Urinary bladder (tissue), 4 donors: ENCODE measurements at places on chromosomes 3 and 15.

GRCh38 chr3:15276028-15276724 is 56.2 kb downstream of the SH3BP5 start:
- DNase-seq: no peak

DNA sequence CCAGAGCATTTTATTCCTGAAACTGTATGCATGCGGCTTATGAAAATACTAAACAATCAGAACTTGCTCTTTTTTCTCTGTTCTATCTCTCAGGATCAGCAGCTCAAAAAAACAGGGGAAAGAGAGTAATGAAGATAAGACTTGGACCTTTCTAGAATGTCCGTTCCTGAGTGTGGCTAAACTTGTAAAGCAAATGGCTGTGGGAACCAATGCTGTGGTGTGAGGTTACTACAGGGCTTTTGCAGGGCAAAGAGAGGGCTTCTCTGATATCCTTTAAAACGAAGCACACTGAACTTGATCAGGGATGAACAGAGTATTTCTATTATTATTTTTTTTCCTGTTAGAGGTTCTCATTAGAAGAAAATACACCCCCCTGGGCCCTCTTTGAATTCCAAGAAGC is 223.4 kb downstream of the THRB start:
- no peak for DNase-seq

DNA sequence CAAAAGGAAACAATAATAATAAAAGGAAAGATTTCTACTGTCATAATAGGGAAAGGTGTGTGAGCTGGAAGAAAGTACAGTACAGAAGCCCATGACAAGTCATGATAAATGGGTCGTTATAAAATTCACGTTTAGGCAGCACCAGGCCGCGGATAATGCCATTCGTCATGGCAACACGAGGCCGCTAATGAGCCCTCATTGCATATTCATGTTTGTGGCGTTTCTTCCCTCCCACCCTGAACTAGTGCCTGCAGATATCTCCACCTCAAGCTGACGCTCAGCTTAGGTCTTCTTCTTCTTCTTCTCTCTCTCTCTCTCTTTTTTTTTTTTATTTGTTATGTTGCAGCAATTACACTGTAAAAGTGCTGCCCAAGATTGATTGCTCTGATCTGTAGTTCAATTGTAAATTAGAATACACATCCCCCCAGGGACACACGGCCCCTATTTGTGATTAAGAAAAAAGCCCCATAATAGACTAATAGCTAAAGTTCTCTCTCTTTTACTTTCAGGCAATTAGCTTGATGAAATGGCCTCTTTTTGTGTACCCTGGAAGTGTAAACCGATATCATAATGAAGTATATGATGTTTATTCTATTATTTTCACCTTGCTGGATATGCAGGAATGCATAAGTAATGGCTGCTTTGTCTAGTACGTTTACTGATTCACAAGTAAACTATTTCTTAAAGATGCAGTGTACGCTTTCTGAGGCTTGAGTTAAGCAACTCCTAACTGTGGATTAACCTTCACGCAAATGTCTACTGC is 61.9 kb upstream of the NR2F2 start:
- no peak for DNase-seq

GRCh38 chr3:168620854-168621253 is 525.1 kb upstream of the GOLIM4 start:
- no peak for DNase-seq

GRCh38 chr3:193899001-193899400 is 236.9 kb upstream of the HES1 start:
- no peak for DNase-seq

- DNase-seq: no peak
These were observed 290.5 kb downstream of the NAALADL2 start for GRCh38 chr3:175149675-175150074.

DNA sequence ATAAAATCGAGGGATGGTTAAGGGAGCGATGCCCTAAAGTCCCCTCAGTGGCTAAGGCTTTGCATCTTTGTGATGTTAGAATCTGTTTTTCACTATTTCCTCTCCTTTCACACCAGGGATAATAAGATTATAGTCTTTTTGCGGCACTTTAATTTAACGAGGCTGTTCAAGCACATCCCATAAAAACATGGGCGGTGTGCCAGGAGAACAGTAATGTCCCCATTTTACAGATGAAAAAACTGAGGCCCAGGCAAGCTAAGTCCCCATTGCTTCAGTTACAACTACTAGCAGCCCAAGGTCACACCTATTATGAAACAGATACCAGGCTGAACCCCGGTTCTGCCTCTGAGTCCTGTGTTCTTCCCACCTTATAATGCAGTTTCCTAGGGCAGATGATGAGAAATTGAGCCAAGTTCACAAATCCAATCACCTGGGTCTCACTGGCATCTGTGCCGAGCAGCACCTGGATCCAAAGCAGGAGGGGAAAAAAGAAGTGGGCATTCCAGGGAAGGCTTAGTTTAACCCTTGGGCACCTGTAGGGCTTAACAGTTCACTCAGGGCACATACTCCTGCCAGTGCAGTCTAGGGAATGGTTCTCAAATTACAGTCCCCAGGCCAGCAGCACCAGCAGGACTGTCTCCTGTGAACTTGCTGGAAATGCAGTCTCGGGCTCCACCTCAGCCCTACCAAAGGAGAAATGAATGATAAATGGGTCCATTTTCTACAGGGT is 169.3 kb downstream of the RAB11A start:
- no peak for DNase-seq

DNA sequence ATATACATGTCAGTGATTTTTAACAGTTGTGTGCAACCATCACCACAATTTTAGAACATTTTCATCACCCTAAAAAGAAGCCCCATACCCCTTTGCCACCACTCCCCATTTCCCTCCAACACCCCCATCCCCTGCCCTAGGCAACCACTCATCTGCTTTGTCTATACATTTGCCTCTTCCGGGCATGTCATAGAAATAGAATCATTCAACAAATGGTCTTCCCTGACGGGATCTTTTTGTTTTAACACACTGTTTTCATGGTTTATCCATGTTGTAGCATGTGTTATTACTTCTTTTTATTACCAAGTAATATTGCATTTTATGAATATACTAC is 4.0 kb downstream of the VILL start:
- DNase-seq: no peak

- peak; percentile 15 for DNase-seq
These were observed 51.7 kb downstream of the ARNT2 start for GRCh38 chr15:80455668-80456442.

DNA sequence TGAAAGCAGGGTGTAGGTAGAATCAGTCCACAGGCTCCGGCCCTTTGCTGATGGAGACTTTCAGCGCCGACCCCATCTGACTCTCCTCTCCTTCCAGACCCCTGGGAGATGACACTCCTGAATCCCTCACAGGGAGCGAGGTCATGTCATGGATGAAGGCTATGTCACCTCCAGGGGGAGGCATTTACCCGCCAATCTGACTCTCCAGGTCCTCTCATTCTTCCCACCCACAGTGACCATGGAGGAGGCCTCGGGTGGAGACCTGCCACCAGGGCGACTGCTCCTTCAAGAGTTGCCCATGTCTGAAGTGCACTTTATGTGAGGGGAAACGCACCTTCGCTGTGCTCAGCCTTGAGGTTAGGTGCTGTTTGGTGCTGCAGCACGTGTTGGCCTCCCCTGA is 112.7 kb downstream of the KLF13 start:
- no peak for DNase-seq

DNA sequence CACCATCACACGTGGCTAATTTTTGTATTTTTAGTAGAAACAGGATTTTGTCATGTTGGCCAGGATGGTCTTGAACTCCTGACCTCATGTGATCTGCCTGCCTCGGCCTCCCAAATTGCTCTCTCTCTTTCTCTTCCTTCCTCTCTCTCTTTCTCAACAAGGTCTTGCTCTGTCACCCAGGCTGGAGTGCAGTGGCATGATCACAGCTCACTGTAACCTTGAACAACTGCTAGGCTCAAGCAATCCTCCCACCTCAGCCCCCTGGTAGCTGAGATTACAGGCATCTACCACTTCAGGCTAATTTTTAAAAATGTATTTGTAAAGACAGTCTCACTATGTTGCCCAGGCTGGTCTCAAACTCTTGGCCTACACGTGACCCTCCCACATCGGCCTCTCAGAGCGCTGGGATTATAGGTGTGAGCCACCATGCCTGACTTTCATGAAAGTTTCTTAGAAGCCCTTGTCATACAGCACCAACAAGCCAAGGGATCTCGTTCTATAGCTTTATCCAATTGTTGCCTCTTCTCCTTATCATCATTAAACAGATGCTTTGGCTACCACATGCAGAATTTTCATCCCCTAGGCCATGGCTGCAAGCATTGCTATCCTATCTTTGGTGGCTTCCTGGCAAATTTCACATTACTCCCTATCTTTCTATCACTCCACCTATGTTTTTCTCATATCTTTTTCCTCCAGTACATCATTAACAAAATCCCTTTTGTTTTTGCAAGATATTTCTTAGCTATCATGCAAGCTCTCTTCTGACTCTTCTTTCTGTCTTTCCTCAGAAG is 5.7 kb downstream of the CCDC32 start:
- no peak for DNase-seq
